ENCODE measurements at places on chromosomes 7 and 10.

DNA sequence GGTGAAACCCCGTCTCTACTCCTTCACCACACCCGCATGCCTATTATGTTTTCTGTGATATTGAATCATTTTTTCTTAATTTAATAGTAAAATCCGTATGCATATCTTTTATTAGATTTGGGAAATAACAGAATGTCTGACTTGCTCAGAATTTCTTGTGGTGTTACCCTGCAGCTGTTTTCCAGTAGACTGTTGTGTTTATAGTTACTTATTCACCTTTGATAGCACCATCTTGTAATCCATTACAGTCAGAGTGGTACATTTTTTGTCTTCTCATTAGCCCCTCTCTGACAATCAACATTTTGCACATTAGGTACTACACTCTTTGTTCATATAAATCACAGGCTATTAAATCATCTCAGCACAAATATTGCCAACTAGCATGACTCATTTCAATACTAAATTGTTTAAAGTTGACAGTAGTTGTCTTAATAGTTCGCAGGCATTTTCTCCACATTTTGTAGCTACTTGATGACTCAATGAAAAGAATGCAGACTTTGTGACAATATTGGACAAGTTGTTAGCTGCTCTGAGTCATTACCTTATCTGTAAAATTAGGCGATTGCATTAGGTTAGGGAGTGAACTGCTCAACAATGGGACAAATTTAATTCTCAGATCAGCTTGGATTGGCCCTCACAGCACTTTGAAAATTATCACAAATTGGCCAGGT lies 17.8 kb upstream of the SLC16A12 start:
- peak; percentile 97 for DNase-seq

DNA sequence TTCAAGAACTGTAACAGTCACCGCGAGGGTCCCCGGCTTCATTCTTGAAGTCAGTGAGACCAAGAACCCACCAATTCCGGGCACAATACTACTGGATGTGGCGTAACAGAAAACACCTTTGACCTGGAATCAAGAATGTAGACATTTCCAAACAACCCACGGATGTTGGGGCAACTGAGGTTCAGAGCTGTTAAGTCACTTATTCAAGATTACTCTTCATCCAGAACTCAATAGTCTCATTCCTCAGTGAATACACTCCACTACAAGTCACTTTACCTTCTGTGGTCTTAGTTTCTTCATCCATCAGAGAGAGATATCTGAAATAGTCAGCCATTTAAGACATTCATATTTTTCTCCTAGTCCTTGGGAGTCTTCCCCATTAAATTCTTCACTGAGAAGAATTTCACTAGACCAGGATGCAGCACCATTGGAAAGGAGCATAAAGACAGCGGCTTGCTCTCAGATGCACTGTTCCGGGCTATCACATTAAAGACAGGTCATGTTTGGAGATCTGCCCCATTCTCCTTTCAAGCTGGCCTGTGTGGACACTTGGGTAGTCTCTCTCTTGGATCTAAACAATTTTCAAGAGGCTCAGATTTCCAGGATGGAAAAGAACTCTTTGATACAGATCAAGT lies 32.3 kb upstream of the ARID5B start:
- DNase-seq, result no peak

- DNase-seq, result peak; percentile 33
These were observed at the start of gene HMX3 for GRCh38 chr10:123135415-123136141. HMX3 (plus strand) TSS chr10:123135970; CDS start chr10:123136051, 81 bp downstream.

- no peak for DNase-seq
These were observed 307.2 kb downstream of the PRPF18 start for GRCh38 chr10:13893926-13894325.

- DNase-seq, result no peak
These were observed 269.6 kb upstream of the FZD1 start for GRCh38 chr7:90994601-90995000.
